ENCODE measurements at places on chromosomes 16 and 17.

- DNase-seq = no peak
These were observed 16.9 kb downstream of the ERN1 start for GRCh38 chr17:64113006-64113405.

DNA sequence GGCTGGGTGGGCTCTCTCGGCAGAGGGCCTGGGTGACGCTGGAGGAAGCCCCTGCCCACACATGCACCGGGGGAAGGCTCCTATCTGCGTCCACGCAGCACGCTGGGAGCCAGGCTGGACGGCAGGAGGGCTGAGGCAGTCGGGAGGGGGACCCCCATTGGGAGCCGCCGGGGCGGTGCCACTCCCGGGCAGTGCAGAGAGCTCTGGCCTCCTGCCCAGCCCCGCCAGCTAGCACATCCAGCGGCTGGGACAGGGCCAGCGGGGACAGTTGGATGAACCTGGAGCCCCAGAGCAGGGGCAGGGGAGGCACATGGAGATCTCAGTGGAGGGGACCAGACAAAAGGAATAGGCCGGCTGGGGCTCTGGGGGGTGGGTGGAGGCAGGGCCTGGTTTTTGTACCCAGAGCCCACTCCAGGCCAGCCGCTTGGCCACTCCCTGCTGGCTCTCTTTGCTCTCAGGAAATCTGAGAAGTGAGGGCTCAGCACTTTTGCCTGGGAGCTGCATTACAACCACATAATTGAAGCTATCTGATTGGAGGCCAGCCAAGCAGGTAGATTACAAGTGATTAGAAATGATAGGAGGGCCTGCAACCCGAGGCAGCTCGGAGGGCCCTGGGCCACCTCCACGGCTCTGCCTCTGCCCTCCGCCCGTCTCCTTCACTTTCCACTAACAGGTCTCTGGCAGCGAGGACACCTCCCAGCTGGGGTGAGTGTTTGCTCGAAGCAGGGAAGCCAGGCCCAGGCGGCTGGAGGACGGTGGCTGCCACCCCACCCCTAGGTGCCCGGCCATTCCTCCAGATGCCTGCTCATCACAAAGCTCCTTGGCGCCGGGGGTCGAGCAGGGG lies 40.1 kb downstream of the ENGASE start:
- no peak for DNase-seq

DNA sequence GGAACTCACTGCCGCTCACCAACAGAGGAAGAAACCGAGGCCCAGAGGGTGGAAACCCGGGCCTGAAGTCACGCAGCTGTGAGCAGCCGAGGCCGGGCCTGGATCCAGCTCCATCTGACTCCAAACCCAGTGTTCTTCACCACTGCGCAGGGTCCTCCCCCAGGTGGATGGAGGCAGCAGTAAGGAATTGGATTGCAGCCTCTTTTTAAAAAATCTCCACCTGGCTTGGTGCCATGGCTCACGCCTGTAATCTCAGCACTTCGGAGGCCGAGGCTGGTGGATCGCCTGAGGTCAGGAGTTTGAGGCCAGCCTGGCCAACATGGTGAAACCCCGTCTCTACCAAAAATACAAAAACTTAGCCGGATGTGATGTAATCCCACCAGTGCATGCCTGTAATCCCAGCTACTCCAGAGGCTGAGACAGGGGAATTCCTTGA lies 177.2 kb downstream of the FOXL1 start:
- DNase-seq = no peak

DNA sequence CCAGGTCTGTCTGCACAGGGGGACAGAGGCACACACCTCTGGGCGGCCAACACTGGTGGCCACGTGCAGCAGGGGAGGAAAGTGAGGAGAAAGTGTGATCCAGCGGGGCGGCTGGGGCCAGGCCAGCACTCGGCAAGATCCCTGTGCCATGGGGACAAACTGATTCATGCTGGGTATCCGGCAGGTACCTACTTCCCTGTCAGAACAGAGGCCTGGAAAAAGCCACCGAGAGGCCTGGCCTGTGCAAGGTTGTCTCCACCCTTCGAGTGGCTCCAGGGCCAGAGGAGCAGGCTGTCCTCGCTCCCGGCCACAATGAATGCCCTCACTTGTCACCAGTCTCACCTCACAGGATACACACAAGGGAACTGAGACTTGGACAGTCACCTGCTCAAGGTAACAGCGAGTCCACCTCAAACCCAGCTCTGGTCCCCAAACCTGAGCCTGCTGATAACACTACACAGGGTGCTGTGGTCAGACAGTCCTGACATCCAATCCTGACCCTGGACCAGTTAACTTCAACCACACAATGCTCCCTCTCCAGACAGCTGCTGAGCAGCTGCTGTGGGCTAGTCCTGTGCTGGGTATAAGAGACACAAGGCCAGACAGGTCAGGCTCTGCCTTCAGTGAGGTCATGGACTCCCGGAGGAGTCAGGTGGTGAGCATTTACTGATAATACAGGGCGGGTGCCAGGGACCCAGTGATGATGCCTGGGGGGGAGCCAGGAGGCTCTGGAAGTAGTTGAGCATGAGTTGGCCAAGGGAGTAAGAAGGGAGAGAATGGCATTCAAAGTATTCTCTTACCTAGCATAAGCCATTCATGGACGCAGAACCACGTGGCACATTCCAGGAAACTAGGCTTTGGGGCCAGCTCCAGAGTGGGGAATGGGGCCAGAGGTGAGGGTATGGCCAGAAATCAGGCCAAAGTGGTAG lies 53.0 kb downstream of the VAC14 start:
- no peak for DNase-seq

GRCh38 chr16:4372578-4373355 lies 1.1 kb downstream of the VASN start:
- DNase-seq = no peak

DNA sequence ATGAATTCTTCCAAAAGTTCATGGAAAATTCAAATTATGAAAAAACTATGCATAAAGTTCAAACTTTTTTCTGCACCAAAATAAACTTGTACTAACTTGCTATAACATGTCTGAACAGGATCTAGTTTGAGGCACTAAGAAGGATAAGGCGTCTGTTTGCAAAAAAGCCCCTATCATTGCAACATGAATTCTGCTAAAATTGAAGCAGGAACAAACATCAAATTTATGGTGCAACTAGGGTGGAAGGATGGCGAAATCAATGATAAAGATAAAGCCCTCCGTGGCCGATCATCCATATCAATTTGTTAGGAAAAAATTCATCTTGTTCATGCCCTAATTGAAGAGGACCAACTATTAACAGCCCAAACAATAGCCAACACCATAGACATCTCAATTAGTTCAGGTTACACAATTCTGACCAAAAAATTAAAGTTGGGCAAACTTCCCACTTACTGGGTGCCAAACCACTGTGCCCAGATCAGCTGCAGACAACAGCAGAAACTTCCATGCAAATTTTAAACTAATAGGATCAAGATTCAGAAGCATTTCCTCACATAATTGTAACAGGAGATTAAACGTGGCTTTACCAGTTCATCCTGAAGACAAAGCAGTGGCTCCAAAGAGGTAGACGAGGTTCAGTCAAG lies 12.9 kb downstream of the IL21R start:
- no peak for DNase-seq

DNA sequence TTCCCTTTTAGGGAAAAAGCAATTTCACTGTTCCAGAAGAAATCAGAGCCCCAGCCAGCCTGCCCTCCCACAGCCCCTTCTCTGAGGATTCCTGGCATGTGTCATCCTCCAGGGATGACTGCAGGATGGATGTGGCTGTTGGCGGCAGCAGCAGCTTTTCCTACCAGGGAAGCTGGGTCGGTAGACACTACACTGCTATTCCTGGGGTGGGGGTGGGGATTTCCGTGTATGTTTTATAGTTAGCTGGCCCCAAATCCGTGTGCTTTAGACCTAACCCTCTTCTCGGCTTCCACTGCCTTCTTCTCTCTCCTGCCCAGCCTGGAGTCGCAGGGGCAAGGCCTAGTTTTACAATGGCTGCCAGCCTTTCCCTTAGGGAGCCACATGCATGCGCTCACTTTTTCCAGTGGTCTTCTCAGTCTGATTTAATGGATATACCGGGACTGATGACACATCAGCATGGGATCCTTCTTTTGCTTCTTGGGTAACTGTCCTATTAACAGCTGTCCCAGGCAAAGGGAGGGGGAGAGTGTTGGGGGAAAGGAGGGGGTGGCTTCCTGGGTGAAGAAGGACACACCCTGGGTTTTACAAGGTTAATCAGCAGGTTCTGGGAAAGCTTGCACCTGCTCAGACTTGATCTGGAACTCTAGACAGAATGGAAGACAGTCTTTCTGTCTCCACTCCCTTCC lies 2.7 kb upstream of the NFE2L1 start:
- no peak for DNase-seq

DNA sequence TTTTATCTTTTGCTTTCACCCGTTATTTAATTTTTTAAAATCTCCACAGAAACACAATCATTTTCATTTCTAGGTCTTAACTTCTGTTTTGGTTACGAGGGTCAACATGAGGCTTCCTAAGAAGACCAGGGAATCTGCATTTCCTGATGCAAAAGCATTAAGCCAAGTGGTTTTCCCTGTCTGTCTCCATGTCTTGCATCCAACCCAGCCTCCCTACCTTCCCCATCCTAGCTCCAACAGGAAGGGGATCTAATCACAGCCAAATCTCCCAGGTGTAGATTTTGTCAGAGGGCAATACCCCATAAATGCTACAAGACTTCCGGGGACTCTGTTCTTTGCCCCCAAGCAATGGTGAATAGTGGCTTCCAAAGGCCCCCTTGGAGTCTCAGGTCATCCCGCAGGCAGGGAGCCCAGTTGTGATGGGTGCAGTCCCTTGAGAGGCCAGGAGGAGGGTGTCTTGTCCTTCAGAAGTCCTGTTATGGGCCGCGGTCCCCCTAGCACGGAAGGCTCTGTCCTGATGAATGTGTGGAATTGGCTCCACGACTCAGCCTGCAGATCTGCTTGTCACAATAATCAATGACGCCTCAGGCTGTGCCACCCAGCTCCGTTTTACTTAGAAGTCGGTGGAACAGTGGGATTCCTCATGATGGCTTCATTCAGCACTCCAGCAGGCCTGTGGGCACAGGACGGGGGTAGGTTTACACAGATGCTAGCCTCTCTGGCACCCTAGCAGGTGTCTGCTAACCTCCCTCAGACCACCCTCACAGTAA lies 141.1 kb downstream of the RGS9 start:
- DNase-seq = peak; percentile 11

DNA sequence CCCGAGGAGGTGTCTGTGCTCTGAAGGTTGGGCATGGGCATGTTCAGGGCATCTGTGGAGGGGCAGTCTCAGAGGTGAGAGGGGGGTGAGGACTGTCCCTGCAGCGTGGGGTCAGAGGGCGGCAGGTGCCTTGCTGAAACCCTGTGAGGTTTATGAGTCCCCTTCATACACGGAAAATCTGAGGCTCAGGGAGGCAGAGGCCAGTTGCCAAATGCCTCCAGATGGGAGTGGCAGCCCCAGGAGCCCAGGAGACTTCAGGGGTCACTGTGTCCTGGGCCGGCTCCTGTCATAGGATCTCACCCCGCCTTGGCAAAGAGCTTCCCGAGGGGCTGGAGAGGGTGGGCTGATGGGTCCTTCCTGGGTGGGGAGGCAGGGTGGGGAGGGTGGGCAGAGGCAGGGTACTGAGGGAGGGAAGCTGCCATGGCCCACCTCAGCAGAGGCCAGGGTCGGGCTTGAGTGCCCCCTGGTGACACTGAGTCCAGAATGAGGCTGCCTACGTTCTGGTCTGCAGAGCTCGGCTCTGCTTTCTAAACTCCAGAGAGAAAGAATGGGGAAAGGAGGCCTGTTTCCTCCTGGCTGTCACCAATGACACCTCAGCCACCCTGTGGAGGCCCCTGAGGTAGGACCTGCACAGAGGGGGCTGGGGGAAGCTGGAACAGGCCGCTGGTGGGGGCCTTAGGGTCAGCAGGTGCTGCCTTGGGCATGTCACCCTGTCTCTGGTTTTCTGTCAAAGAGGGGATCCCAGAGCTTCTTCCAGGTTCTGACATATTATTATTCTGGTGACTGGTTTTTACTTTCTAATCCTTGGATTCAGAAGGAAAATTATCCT lies 1.1 kb downstream of the LGALS9 start:
- DNase-seq = no peak

DNA sequence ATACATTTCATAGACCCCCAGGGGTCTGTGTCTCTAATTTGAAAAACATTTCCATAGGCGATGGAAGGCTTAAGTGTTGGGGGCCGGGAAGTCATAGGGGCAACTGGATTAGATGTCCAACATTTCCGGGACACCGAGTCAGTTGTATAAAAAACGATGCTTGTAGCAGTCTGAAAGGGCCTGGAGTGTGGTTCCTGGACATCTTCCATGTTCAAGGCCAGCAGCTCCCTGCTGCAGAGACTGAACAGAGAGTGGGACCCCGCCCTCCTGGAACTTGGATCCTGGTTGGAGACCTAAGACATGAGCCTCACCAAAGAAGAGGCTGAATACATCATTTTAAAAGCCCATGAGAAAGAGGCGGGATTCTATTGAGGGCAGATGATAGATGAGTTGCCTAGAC lies 82.0 kb upstream of the ZNF423 start:
- DNase-seq = no peak

DNA sequence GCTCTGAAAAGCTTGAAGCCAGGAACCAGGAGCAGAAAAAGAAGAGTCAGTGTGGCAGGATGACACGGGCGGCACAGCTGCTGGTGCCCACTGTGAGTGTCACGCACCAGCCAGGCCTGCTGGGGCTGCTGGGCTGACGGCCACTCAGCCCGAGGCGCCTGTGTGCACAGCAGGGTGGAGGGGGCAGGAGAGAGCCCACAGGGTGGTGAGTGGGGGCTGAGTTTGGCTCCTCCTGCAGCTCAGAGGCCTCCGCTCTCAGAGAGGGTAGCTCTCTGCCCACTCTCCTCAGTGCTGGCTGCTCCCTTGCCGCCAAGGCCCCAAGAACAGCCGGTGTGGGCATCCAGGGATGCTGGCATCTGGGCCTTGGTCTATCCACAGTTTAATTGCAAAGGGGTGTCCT lies 59.6 kb downstream of the GSG1L start:
- DNase-seq = no peak

DNA sequence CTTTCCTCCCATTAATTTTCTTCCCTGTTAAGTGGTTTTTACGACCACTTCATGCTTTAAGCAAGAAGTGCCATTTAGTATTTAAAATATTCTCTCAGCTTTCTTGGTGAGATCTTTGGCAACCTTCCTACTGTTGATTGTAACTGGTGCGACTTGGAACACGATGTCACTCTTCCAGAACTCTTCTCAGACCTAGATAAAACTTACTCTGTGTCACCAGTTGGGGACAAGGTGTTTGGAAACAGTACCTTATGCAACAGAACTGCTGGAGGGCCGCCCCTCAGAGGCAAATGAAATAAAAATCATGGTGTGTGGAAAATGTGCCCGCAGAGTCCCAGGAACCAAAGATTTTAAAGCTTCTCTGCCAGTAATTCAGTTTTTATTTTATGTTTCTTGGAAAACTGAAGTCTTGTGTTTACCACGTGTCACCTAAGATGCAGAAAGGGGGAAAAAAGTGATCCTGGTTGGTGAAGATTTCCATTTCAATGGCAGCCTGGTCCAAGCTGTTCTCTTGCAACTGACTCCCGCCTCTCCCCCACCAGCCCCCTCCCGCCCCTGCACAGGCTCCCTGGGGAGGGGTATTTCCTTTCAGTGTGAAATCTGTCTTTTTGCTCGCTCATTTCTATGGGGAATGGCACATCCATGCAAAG lies 7.2 kb upstream of the HSD11B2 start:
- DNase-seq = no peak

- no peak for DNase-seq
These were observed 97.8 kb downstream of the CLEC16A start for GRCh38 chr16:11042191-11042590.

- no peak for DNase-seq
These were observed 389.2 kb upstream of the SALL1 start for GRCh38 chr16:51540259-51540658.
